DMS79 (cell line): ENCODE measurements at places on chromosomes 12 and 14.
A peak's percentile ranks its signal among the peaks of the same experiment; 100 is the strongest.

- DNase-seq, result peak; percentile 48
Observed at GRCh38 chr14:52950410-52950897, 396 bp downstream of the FERMT2 start.

DNA sequence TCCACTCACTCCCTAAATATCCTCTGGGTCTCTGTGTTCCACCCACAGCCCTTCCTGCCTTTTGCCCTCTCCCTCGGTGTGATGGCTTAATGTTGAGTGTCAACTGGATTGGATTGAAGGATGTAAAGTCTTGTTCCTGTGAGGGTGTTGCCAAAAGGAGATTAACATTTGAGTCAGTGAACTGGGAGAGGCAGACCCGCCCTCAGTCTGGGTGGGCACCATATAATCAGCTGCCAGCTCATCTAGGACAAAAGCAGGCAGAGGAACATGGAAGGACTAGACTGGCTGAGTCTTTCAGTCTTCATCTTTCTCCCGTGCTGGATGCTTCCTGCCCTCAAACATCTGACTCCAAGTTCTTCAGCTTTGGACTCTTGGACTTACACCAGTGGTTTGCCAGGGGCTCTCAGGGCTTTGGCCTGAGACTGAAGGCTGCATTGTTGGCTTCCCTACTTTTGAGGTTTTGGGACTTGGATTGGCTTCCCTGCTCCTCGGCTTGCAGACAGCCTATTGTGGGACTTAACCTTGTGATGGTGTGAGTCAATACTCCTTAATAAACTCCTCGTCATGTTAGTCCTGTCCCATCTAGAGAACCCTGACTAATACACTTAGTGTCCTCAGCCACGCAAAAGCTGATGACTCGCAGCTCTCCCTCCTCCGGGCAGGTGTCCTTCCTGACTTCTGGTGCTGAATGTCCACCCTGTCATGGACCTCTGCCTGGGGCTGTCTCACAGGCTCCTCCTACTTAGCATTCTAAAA lies 5.9 kb downstream of the DGLUCY start:
- DNase-seq, result no peak

GRCh38 chr14:32476532-32476931 lies 147.4 kb downstream of the AKAP6 start:
- DNase-seq, result no peak

DNA sequence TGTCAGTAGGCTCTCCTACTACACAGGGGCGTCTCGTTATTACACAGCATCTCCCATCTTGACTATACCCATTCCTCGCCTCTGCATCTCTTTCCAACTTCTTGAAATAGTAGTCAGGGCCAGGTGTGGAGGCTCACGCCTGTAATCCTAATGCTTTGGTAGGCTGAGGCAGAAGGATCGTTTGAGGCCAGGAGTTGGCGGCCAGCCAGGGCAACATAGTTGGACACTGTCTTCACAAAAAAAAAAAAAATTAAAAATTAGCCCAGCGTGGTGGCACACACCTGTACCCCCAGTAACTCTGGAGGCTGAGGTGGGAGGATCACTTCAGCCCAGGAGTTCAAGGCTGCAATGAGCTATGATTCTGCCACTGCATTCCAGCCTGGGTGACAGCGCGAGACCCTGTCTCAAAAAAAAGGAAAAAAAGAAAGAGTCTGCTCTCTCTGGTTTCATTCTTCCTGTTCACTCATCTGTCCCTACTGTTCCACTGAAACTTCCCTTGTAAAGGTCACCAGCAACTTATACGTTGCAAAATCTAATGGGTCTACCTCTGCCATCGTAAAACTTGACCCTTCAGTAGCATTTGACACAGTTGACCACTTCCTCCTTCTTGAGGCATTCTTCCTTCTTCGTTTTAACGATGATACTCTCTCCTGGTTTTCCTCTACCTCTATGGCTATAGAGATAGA lies 41.0 kb upstream of the PTGR2 start:
- DNase-seq, result no peak

DNA sequence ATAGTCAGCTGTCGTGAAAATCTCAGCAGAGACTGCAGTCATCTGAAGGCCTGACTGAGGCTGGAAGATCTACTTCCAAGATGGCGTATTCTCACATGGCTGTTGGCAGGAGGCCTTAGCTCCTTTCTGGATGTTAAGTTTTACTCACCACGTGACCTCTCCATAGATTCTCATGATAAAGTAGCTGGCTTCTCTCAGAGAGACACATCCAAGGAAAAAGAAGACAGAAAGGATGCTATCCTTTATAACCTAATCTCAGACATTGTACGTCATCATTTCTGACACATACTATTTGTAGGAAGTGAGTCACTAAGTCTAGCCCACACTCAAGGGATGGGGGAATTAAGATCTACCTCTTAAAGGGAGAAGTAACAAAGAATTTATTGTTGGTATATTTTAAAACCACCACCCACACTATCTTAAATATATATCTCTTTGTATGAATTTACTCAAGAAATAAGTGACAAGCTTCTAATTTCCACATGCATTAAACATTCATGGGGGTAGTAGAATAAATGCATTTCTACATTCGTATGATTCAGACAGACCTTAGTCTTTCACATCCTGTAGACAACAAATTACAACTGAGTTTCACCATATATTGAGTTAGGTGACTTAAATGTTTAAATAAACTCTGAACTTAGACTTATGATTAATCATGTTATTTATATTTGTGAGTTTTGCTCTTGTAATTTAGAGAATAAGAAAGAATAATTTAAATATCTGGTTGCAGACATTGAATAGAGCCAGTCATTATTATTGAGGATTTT lies 411.0 kb downstream of the LRIG3 start:
- DNase-seq, result no peak

DNA sequence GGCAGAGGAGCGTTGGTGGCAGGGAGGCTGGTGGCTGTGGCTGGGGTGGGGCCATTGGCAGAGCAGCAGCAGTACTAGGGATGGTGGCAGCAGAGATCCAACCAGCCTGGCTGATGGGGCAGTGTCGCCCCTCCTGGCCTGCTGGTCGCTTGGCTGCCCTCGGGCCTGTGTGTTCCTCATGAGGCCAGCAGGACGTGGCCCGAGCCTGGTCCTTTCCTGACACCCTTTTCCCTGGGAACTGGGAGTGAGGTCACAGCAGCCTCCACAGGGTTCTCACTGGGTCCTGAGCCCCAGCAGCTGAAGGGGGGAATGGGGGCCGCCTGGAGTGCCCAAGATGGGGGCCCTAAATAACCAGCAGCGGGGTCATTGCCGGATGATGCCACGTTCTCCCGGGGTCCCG lies 46.1 kb downstream of the KIF26A start:
- DNase-seq, result no peak

DNA sequence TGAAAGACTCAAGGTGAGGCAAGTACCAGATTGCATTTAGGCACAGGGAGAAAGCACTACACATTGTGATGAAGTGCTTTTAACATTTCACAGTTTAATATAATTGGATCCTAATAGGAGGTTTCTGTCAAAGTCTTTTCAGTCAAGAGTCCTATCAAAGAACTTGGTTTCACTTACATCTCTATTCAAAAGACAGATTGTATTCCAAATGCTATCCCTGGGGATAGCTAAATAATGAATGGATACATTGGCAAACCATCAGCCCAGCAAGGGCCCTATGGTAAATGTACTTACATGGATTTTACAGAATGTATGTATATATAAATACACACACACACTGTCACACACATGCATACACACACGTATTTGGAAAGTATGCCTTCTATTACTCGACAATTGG lies 655.5 kb upstream of the FLRT2 start:
- DNase-seq, result no peak
